ENCODE measurements at places on chromosomes 6 and 20.

DNA sequence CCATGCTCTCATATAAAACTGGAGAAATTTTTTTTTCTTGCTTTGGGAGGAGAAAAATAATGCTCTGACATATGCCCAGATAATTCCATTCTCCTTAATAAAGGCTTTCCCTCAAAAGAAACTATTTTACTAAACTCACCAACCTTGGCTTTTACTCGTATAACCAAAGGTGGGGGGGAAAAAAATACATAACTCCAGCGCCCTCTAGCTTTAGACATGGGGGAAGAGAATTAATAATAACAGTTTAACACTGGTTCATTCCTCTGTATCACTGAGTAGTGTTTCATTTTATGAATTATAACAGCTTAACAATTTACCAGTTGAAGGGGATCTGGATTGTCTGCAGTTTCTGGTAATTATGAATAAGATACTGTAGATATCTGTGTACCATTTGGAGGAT is 1226.1 kb downstream of the GRIK2 start:
- peak; percentile 13 for DNase-seq

DNA sequence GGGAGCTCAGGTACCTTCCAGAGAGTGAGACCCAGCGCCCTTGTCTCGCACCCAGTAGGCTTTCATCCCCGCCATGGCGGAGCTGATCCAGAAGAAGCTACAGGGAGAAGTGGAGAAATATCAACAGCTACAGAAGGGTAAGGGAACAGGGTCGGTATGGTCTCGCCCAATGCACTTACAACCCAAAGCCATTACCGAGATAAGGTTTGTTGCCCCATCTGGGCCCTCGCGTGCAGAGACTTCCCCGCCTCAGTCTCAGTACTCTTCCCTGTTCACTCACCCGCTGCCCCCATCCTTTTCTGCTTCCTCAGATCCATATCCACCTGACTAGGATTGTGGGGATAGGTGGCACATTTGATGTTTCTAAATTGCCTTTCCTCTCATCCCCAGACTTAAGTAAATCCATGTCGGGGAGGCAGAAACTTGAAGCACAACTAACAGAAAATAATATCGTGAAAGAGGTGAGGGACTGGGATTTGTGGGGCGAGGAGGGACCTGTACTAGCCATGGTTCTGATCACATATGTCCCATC is 449 bp downstream of the PFDN6 start:
- DNase-seq = no peak

GRCh38 chr20:32638848-32639247 is 34.9 kb downstream of the C20orf203 start:
- DNase-seq = peak; percentile 79

- no peak for DNase-seq
These were observed 37.6 kb downstream of the MOCS1 start for GRCh38 chr6:39896701-39897100.

DNA sequence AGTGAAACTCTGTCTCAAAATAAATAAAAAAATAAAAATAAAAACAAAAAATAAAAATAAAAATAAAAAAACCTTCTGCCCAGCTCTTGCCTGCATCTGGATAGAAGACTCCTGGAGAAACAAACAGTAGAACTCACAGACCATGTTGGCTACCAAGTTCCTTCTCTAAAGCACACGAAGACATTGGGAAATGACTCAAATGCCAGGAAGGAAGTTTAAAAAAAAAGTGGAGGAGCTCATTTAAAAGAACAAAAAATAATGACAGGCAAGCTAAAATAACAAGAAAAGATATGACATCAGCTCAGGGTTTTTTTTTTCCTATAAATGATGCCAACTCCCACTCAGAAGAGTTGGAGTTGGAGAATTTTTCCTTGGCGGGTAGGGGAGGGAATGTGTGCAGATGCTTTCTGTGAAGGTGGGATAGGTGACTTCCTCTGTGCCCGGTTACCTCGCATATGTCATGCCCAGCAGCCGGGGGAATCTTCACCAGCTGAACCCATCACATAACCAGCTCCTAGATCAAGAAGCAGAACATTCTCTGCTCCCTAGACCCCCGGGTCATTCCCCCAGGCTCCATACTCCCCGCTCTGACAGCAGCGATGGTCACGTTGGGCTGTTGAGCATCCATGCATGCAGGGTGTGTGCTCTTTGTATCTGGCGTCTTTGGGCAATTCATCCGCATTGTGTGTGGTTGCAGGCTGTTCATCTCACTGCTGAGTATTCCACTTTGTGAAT is 17.3 kb upstream of the CD93 start:
- no peak for DNase-seq

GRCh38 chr20:18527339-18527738 is 19.6 kb downstream of the SEC23B start:
- no peak for DNase-seq

DNA sequence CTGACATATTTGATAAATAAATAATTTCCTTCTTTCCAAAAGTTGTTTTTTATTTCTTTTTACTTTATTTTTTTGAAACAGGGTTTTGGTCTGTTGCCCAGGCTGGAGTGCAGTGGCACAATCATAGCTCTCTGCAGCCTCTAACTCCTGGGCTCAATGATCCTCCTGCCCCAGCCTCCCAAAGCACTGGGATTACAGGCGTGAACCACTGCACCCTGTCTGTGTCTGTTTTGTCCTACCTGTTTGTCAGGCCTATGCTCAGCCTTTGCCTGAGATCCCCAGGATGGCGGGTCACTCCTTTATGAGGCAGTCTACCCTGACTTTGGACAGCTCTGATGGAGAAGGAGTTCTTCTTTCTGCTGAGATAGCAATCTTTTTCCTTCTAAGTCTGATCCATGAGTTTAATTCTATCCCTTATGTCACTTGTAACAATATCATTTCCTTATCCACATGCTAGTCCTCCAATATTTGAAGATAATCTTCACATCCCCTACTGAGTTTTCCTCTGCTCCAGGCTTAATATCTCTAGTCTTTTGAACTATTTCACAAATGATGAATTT is 14.4 kb upstream of the SLC16A10 start:
- DNase-seq = no peak

DNA sequence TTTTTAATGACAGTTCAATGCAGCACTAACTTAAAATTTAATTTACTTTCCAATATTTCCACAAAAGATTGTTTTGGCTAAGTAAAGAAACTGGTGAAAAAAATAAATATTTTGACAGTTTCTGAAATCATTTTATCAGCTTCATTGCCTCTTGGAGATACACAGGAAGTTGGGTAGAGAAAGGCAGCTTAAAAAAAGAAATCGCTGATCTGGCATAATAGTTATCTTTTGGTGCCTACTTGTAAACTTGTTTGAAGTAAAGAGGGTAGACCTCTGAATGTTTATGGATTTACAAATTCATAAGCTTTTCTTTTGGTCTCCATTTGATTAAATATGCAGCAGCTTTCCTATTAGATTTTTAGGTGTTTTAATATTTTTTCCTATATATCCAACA is 103.4 kb downstream of the RTN4IP1 start:
- DNase-seq = no peak

DNA sequence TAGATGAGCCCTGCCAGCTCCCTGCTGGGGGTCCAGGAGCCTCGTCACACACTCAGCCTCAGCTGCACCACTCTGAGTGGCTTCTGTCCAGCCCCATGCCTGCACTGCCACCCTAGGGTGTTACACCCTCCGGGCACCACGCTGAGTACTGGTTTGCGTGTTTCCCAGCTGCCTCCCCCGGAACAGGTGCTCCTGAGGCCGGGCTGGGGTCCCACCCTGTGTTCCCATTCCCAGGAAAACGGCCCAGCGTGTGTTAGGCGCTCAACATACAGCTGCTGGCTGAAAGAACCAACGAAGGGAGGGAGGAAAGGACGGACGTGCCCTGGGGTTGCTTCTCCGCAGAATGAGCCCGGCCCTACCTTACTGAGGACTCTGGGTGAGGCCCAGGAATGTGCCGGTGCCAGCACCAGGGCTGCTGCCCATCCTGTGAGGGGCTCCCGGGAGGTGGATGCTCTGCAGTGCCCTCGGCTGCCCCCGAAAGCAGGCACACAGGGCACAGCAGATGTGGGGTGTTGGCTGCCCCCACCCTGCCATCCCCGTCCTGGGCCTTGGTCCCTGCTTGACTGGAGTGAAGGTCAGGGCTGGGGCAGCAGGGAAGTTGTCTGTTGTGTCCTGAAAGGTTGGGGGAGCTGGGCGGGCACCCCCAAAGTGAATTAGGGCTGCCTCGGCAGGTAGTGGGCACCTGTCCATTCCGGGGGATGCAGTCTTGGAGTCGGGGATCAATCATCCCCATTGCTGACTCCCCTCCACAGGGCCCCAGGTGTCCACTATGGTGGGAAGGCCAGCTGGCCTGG is 16.3 kb downstream of the LAMA5 start:
- no peak for DNase-seq

- peak; percentile 92 for DNase-seq
These were observed 58.6 kb downstream of the SYNJ2 start for GRCh38 chr6:158040051-158040803.

DNA sequence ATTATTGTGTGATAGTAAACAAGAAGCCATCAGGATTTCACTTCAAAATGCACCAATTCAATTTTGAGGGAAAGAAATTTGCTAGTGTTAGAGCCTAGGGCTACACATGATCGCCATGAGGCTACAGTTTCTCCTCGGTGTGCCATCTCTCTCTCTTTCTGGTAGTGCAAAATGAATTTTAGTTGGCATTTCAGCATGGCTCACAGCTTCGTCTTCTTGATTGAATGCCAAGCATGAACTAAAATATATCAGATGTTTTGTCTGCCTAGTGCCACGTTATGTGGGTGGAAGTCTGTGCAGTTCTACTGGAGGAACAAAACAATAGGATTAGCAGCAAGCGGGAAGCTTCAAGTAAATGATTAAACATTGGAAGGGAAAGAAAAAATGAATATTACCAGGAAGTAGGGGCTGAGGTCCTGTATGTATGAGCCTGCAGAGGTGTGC is 6.8 kb upstream of the MRAP2 start:
- no peak for DNase-seq

Data from hematopoietic multipotent progenitor cell treated with erythropoietin and hydrocortisone succinate and interleukin-3 and kit ligand, for 8 days (in vitro differentiated cells).